ENCODE measurements at places on chromosomes 6 and 20.

DNA sequence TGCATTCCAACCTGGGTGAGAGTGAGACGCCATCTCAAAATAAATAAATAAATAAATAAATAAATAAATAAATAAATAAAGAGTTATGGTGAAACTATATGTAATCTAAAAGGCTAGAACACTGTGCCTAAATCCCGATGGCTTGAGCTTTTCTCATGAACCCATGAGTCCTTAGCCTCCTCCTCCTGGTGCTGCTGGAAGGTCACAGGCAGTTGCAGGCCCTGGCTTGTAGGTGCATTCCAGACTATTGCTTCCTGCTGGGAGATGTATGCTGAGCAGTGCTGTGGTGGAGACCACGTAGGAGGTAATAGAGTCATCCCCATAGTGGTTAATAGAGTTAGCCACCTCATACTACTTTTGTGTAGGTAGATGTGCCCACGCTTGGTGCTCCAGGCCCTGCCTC lies 12.5 kb downstream of the PTK7 start:
- DNase-seq = no peak

GRCh38 chr6:140537211-140537610 lies 1162.8 kb upstream of the CITED2 start:
- no peak for DNase-seq

DNA sequence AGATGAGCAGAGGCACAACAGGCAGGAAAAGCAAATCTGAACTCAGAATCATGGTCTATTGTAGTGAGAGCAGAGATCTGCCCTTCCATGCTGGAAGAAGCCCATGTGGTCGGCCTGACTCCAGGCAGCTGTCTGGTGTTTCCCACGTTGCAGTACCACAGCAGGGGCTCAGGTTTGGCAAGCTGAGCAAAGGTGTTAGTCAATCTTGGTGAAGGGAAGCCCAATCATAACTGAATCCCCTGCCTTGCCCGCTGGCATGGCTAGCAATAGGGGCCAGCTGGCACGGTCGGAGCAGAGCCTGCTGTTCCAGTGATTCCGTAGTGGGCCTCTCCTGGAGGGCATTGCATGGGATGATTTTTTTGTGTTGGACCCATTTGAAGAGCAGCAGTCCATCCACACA lies 17.8 kb upstream of the CCR6 start:
- no peak for DNase-seq

GRCh38 chr6:4210629-4211419 lies 75.4 kb upstream of the ECI2 start:
- no peak for DNase-seq

GRCh38 chr20:51876313-51876940 lies 74.1 kb upstream of the SALL4 start:
- no peak for DNase-seq

DNA sequence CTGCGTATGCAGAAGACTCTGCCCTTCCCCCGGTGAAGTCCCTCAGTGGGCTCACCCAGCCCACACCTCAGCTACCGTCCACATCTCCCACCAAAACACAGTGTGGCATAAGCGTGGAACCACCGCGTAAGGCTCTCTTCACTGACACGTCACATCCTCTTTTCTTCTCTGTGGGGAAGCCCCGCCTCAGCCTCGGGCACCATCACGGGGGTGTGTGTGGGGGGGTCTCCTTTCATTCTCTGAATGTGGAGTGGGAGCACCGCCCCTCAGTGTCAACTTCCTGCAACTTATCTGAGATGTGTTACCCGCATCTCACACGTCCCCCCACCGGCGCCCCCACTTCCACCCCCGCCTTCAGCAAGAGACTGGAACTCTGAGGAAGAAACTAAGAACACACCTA lies 388.4 kb upstream of the JARID2 start:
- no peak for DNase-seq

DNA sequence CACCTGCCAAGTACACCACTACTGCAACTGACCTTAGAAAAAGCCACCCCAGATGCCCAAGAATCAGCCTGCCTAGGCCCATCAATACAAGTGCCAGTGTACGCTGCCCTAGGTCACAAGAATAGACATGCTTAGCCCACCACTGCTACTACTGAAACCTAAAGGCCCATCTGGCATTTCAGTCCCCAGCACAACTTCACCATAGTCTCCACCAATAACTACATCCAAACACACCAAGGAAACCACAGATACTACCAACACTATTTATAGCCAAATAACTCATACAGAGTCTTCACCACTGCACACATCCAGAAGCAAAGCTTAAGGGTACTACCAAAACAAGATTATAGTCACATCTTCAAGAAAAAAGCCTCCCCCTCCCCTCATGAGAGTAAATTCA lies 28.2 kb downstream of the TREML4 start:
- DNase-seq = no peak

DNA sequence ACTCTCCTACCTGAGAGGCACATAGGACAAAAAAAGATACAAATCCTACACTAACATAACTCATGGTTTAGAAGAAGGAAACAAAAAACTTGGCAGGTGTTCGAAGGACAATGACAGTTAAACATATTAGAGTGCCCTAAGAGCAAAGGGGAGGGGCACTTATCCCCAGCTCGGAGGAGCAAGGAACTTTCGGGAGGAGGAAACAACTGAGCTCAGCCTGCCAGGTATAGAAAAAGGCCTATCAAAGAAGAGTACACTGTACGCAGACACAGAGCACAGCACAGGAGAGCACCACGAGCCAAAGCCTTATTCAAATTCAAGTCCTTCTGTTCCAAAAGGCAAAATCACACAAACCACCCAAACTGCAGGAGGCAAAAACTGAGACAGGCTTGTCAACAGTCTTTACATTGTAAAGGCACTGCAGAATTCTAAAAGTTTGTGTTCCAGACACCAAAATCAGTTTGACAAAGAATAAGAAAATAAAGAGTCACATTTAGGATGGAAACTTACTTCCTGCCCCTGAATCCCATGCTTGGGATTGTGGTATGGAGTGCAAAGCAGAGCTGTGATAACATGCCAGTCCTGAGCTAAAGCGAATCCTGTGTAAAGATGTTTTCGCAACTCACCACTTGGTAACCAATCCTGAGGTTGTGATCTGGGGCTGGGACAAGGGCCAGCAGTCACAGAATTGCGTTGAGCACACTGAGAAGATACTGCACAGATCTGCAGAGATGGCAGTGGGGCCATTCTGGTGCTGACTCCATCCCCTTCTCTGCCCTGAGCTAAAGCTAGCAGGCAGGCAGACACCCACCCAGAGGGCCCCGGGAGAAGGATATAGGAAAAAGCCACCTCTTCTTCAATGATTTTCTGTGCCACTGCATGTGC lies 108.6 kb downstream of the CHD6 start:
- no peak for DNase-seq

GRCh38 chr6:69835414-69836179 lies 30.8 kb upstream of the COL19A1 start:
- no peak for DNase-seq

- DNase-seq = no peak
Measured at GRCh38 chr6:85049282-85049681, 284.9 kb upstream of the TBX18 start.

DNA sequence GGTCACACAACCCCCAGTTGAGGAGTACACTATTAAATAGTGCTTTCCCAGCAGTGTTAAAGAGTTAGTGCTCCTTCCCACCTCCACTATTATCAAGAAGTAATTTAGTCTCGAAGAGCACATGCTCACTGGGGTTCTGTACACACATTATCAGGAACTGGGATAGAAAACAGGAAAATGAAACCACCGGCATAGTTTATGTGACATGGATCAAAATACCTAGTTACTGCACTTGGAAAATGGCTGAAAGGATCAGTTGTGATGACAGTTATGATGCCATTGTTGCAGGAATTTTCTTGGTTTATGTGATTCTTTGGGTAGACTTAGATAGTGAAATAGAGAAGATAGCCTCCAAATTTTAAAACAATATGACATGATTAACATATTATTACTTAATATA lies 152.9 kb downstream of the AKAP7 start:
- no peak for DNase-seq

- DNase-seq = no peak
Measured at GRCh38 chr6:144265390-144265789, 19.7 kb upstream of the UTRN start.

GRCh38 chr6:6256886-6257285 lies 63.6 kb downstream of the F13A1 start:
- DNase-seq = no peak

- DNase-seq = no peak
Measured at GRCh38 chr6:88445188-88445965, 279.2 kb upstream of the CNR1 start.

GRCh38 chr6:40925341-40925740 lies 113.7 kb downstream of the UNC5CL start:
- DNase-seq = no peak

- DNase-seq = no peak
Measured at GRCh38 chr20:38065764-38066375, 32.3 kb downstream of the RPRD1B start.

Measured in NCI-H510A (cell line).